ENCODE measurements at places on chromosomes 13 and 19.

DNA sequence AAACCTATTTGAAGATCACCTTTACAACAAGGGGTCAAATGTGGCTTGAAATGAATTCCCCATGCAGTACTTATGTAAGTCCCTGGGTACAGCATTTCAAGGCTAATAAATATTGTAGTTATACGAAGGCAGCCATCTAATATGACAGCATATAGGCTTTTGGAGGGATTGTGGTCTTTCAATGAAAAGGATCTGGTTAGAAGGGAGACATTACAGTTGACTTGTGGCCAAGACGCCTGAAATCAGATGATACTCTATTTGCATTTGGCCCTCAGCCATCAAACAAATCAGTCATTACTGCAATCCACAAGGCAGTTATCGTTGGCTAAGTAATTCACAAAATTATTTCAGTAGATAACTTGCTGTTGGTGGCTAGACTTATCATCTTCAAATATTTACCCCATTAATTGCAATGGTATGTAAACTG, 242.7 kb downstream of the DCLK1 start:
- DNase-seq: no peak

DNA sequence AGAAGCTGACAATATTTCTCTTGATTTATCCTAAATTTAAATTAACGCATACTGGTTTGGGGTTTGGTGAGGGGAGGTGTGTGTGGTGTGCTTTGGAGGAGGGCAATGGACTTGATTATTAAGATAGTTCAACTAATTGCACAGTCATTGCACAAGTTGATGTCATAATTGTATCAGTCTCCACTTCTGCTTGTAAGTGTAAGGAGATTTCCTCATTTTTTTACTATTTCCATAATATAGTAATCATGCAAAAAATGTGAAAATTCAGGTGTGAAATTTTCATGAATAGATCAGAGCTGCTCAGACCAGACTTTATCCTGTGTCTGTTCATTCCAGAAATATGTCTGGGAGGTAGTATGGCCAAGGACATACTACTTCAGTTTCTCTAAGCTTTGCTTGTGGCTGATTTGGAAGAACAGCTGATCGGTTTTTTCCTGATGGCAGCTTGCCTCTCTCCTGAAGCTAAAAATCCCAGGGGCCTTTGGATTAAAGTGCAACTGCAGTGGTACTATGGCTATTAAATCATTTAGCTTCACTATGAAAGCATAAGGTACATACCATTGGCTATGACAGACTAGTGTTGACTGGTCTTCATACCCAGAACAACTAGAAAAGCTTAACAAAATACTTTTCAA, 201.8 kb upstream of the MIR17HG start:
- no peak for DNase-seq

GRCh38 chr13:112128331-112128610, 61.3 kb downstream of the SOX1 start:
- DNase-seq: no peak

DNA sequence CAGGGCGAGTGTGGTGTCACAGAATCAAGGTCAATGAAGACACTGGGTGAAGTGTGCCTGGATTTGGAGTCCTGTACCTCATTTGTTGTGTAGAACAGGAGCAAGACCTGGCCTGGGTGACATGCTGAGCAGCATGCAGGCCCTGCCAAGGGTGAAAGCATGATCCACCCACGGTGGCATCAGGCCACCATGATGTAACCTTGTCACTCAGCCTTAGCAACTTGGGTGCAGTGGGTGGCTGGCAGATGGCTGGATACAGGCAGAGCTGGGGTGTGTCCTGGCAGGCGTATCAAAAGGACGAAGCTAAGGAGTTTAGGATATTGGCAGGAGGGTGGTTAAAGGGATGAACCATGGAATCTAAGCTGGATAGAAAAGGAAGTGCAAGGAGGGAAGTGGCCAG, 10.3 kb downstream of the THSD1 start:
- DNase-seq: no peak

DNA sequence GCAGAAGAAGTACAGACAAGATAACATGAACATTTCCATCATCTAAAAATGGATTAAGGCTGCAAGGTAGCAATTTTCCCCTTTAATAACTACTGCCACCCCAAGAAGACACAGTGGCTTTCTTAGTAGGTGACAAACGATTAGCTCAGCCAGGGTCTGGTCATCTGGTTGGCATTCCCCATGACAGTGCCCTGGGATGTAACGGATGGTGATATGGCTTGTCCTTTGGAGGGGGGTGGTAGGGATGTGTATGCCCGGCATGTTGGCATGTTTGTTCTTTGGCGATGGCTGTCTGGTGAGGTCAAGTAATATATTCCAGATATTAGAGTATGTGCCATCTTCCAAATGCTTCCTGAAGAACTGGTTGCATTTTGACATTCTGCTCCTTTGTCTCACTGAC, 135.6 kb upstream of the ZNF536 start:
- no peak for DNase-seq

DNA sequence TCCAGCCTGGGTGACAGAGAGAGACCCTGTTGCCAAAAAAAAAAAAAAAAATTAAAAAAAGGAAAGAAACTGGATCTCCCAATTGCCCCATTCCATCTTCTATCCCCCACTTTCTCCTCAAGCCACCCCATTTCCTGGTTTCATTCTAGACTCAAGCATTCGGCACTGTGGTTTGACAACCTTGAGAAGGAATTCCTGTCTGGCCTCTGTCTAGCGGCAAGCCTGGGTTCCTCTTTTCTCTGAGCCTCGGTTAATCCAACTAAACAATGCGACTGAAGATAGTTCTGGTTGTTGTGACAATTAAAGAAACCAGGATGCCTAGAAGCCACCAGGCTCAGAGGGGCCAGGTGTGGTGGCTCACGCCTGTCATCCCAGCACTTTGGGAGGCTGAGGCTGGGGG, 3.3 kb upstream of the C3 start:
- DNase-seq: no peak

DNA sequence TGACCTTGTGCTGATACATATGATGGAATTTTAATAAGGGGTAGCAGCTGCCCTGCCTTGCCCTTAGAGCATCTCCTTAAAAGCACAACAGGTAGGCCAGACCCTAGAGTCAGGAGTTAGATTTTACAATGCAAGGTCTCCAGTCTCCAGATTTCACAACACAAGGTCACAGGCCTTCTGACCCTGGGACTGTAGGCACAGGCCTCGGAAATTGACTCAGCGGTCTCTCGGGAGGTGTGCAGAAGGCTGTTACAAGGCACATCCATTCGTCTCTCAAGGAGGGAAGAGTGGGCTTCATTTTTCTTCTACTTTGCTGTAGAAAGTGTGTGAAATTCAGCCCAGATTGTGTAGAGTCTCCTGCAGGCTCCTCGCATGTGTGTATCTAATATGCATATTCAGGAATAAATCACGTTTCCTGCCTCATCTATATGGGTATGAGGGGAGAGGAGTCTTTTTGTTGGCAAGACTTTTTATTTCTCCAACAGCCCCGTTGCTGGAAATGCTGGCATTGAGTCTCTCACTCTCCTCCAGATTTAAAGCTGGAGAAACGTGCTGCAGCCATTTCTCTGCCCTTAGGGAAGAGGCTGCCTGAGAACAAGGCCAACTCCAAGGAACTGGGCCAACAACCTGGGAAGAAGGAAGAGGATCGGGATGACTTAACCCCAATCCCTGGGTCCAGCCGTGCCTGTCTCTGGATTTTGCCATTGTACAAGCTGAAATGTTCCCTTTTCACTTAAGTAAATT, 24.5 kb downstream of the UQCRFS1 start:
- DNase-seq: no peak

GRCh38 chr13:110289174-110289573, 17.8 kb downstream of the COL4A1 start:
- no peak for DNase-seq

GRCh38 chr13:21434588-21434987, 24.5 kb downstream of the ZDHHC20 start:
- DNase-seq: no peak

DNA sequence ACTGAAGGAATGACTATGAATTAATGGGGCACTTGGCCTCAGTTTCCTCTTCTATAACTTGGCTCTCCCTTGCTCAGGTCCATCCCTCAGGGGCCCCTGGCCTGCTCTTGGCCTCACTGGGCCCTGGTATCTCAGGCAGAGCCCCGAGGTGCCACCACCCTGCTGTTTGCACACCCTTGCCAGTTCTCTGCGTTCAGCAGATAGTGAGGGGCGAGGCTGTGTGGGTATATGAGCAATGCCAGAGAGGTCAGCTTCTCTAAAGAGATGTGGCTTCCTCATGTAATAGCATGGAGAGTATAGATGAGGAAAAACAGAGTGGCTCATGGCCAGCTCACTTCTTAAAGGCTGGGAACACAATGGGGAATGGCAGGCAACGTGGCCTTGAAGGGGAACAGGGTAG, 76.1 kb downstream of the CYSLTR2 start:
- no peak for DNase-seq

DNA sequence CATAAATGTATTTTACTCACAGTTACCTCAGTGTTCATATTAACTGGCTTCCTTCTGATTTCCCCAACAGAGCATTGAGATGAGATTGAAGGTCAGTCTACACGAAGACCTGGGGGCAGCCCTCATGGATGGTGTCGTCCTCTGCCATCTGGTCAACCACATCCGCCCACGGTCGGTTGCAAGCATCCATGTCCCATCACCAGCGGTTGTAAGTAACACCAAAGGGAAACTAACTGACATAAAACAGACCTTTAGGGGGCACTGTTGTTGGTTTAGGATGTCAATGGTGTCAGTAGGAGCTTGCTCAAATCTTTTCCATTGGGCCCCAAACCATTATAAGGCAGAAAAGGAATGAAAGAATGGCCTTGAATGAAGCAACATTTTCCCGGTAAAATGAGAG, 68.2 kb downstream of the ESD start:
- DNase-seq: peak; percentile 9

DNA sequence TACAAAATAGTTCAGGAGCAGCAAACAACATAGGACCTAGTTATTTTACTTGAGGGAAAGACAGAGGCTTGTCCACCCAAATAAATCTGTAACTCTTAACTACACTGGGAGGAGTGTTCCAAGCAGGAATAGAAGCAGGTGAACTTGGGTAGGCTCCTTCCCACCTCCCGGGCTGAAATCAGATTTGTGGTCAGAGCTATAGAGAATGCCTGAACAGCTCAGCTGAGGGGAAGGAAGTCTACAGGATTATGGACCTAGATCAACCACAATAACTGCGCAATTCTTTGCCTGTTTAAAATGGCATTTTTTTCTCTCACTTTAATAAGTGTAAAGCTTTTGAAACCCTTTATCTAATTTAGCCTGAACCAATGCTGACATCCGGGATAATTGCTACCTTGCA, 73.5 kb upstream of the IRS2 start:
- no peak for DNase-seq

DNA sequence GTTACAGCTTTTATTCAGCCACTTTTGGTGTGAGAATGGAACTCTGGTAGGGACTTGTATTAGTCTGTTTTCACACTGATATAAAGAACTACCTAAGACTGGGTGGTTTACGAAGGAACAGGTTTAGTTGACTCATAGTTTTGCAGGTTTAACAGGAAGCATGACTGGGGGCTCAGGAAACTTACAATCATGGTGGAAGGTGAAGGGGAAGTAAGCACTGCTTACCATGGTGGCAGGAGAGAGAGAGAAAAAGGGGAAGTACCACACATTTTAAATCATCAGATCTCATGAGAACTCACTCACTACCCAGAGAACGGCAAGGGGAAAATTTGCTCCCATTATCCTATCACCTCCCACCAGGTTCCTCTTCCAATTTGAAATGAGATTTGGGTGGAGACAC, 942.2 kb downstream of the PCDH17 start:
- no peak for DNase-seq

GRCh38 chr13:44240611-44241145, 132.9 kb upstream of the SERP2 start:
- no peak for DNase-seq

DNA sequence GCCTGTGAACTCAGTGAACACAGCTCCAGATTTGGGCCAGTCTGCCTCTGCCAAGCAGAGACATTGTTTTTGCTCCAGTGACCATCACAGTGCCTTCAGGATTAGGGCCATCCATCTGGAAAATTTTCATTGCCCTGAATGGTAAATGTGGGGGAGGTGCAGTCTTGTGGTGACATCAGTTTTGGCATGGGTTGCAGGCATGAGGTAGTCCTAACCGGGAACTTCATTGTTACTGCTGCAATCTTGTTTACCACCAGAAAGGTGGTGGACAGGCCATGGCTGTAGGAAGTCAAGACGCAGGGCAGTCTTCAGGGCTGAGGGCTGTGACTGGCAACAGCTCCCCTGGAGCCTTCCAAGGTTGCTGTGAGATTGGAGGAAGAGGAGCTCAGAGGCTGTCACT, 55.2 kb downstream of the SPATA13 start:
- DNase-seq: no peak

DNA sequence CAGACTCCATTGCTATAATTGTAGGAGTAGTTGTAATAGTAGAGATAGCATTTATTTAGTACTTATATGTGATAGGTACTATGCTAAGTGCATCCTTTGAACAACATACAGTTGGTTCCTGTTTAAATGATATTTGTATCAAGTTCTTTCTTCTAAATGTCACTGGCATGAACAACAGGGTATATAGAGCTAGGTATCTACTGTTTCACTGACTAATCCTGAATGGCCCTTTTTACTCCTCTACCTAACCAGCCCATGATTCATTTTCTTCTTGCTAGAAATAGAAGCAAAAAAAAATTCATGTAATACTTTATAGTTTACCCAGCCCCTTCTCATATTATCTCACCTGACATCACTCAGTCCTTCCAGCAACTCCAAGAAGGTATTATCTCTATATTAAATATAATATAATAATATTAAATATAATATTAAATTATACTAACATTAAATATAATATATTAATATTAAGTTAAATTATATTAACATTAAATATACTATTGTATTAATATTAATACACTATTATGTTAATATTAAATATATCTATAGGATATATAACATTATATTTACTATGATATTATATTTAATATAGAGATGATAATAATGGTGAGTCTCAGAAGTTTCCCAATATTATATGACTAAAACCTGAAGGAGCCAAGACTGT, 74.2 kb downstream of the FRY start:
- no peak for DNase-seq

GRCh38 chr19:15276620-15277215, 44.5 kb upstream of the EPHX3 start:
- DNase-seq: no peak

DNA sequence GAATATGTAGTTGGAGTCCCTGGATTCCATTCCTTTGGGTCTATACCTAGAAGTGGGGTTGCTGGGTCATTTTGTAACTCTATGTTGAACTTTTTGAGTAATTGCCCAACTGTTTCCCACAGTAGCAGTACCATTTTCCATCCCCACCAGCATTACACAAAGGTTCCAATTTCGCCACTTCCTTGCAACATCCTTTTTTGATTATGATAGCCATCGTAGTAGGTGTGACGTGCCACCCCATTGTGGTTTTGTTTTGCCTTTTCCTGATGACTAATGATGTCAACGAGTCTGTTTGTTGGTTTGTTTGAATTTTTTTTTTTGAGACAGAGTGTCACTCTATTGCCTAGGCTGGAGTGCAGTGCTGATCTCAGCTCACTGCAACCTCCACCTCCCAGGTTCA, 3.3 kb upstream of the PEX11G start:
- no peak for DNase-seq

- no peak for DNase-seq
These were observed 17.9 kb downstream of the BTBD2 start for GRCh38 chr19:1997353-1998233.

GRCh38 chr13:26957182-26957581, 196.6 kb upstream of the GPR12 start:
- no peak for DNase-seq
